ENCODE measurements at places on chromosomes 2 and 18.
A peak's percentile ranks its signal among the peaks of the same experiment; 100 is the strongest.

DNA sequence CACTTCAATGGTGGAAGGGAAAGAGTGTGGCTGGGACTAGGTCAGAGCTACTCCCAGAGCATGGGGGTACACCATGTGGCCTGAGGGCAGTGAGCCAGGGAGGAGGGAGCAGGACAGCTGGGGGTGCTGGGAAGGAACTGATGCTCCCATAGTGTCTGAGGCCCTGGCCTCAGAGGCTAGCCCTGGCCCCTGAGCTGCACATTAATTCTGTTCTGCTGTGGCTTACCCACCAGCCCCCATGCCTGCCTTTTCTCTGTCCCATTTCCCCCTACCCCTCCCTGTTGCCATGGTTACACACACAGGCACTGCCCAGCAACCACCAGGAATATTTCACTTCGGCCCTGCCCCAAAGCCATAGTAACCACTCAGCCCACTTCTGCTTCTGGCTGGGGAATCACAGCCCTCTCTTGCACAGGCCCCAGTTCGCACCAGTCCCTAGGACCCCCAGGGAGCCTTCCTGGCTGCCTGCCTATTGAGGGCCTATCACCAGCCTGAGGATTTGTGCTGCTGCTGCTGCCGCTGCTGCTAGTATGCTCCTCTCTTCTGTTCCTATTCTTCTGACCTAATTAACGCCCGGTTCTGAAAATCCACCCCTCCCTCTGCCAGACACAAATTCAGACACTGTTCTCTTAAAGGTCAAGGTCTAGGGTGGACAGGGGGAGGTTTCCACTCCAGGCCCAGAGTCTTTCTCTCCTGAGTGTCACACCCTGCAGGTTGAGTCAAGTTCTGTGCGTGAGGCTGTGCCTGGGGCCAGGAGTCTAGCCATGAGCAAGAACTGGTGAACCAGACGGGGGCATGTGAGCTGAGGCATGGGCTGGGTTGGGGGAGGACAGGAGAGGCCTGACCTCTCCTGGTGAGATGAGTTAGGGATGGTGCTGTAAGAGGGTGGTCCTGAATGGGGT lies 87.1 kb upstream of the MCFD2 start:
- DNase-seq, result peak; percentile 89

DNA sequence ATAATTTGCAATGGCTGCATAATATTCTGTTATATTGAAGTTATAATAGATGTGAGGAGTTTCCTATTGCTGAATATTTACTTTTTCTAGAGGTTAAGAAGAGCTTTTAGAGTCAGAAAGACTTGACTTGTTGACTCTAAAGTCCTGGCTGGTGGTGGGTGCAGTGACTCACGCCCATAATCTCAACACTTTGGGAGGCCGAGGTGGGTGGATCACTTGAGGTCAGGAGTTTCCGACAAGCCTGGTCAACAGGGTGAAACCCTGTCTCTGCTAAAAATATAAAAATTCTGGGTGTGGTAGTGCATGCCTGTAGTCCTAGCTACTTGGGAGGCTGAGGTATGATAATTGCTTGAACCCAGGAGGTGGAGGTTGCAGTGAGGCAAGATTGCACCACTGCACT lies 33.9 kb upstream of the ATIC start:
- DNase-seq, result no peak

GRCh38 chr18:48222118-48222517 lies 187.1 kb downstream of the ZBTB7C start:
- DNase-seq, result no peak

DNA sequence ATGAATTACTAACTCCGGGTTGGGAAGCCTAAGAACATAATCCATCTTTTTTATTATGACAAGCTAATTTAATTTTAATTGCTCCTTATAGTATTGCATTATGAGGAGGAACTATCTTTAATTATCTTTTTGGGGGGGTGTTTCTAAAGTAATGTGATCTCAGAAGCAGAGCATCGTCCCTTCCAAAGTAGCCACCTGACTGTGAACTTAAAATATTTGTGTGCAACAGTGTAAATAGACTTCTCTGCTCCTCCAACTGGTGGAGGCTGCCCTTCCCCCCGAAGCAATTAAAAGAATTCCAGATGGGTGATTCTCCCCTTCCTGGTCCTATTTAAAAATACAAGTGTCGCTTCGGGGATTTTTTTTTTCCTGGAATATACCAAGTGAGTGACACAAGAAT lies 55.7 kb downstream of the TCF7L1 start:
- DNase-seq, result no peak

GRCh38 chr2:152499331-152499816 lies 164.4 kb downstream of the FMNL2 start:
- peak; percentile 75 for DNase-seq

DNA sequence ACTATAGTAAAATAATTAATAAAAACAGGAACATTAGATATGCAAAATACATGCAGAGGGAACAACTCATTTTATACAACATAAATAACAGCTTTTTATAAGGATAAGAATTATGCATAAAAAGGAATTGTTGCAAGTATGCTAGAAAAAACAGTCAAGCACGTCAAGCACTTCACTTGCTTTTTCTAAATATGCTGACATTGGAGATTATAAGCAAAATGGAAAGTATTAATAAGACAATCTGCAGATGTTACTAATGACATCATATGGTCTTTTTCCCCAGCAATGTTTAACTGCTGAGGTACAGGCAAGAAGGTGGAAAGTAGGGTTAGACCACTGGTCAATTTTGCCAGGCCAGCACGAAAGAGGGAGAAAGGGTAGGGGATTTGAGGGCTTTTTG lies 111.7 kb downstream of the HIBCH start:
- no peak for DNase-seq

- no peak for DNase-seq
These were observed 250.5 kb downstream of the GLI2 start for GRCh38 chr2:120985997-120986651.

GRCh38 chr2:150644298-150645067 lies 157.0 kb upstream of the RND3 start:
- DNase-seq, result no peak

GRCh38 chr2:181374781-181375675 lies 82.2 kb upstream of the ITGA4 start:
- no peak for DNase-seq
